ENCODE measurements at places on chromosomes 6 and 20. TPM values are rescaled to one million over a fixed set of nuclear protein-coding genes. Genes with fewer than 3 reads are reported as not detected.

The STK4 gene
- total RNA-seq = 35.0 TPM

GRCh38 chr6:130967502-130968445 lies 95.3 kb downstream of the EPB41L2 start:
- peak; percentile 58 for DNase-seq

DNA sequence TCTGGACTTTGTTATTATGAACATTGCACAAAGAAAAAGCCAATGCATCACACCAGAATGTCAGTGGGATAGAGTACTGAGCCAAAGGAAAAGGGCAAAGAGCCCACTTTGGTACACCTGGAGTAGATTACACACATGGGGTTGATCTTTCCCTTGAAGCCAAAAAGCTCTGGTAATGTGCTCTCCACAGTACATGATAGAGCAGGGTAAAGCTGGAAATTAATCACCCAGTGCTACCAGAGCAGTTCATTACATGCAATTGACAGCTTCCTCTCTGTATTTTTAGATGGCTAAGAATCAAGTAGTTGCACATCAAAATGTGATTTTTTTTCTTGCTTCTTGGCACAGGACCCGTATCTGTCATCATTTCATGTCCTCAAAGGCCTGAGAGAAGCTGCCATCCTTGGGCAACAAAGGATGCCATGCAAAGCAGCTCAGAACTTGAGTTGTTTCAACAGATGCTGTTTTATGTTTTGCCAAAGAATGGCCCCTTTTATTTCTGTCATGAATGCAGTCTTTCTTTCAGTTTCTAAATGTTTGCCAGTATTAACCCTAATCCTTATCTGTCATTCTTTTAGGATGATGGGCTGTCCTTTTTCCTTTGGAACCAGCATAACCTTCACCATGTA lies 88.1 kb downstream of the HDGFL1 start:
- peak; percentile 1 for DNase-seq

GRCh38 chr6:57190140-57190539 lies 18.0 kb downstream of the BAG2 start:
- DNase-seq = no peak

DNA sequence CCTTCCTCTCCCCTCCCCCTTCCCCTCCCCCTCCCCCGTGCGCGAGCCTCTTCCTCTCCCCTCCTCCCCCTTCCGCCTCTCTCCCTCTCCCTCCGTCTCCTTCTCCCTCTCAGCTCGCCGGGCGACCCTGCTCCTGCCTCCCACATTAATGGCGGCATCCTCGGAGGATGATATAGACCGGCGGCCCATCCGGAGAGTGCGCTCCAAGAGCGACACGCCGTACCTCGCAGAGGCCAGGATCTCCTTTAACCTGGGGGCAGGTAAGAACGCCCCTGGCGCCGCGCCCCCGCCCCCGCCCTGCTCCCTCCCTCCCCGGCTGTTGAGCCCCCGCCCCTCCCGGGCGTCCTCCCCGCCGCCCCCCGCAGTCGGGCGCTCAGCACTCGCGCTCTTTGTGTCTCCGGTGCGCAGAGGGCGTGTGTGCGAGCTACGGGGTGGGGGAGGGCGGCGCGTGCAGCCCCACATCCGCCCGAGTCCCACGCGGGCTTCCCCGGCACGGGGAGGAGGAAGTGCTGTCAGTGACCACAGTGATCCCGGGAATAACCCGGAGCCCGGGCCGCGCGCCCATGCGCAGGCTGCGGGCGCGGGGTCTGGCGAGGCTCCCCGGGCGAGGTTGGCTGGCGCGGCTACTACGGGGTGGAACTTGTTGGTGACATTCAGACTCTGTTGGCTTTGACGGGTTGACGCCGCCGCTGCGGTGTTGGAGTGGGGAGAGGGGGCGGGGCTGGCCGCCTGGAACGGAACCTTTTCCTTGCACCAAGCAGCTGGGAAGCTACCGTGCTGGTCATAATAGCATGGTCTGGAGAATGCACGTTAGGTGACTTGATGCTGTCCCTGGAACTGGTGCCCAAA lies 33.2 kb downstream of the PHACTR1 start:
- peak; percentile 41 for DNase-seq

- peak; percentile 79 for DNase-seq
Observed at GRCh38 chr20:16488086-16488485, 85.2 kb downstream of the KIF16B start.

- DNase-seq = no peak
Observed at GRCh38 chr6:2611092-2611491, 139.6 kb downstream of the MYLK4 start.

- DNase-seq = no peak
Observed at GRCh38 chr20:56014998-56015397, 9.7 kb upstream of the CBLN4 start.

DNA sequence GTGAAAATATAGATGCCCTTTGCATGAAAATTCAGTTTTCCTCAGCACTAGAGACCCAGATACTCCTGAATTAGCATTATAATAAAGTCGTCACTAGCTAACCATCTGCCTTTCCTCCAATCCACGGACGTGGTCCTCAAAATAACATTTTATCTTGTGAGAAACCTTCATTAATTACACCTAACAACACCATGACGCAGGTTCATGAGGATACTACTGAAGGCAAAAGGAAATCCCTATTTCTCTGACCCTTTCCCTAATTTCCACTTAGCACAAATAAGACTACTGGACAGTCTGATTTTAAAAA lies 1.3 kb upstream of the PNISR start:
- no peak for DNase-seq

GRCh38 chr20:32463642-32464400 lies 105.7 kb downstream of the ASXL1 start:
- DNase-seq = no peak

- no peak for DNase-seq
Observed at GRCh38 chr6:57248311-57248895, 26.3 kb upstream of the RAB23 start.

DNA sequence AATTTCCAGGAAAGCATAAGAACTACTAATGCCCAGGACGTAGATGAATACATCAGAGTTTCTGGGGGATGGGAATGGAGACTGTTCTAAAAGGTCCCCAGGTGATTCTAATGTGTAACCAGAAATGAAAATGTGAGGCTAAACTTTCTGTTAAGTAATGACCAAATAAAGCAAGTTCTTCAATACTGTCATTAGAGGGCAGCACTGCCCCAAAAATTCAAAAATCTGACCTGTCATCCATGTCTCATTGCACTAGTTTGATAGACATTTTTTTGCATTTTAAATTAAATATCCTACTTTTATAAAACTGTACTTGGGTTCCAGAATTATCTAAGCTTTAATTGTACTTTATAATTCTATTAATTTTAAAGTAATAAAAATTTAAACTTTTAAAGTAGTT lies 94.9 kb downstream of the RFX6 start:
- no peak for DNase-seq

DNA sequence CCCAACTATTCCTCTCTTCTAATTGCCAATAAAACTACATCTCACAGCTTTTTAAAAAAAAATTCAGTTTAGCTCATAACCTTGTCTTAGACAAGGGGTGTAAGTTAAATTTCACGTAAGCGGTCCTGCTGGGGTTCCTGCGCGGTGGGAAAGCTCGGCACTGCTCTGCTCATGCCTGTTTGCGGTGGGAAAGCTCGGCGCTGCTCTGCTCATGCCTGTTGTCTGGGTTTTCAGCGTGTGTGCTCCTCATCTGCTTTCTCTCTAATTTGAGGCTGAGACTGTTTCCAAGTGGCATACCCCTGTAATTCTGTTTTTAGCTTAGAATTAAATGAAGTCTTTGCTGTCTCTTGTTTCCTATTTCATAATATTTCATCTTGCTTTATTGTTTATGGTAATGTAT lies 18.6 kb downstream of the ARID1B start:
- peak; percentile 53 for DNase-seq

- peak; percentile 55 for DNase-seq
Observed at GRCh38 chr6:31402324-31403282, 792 bp upstream of the MICA start.

DNA sequence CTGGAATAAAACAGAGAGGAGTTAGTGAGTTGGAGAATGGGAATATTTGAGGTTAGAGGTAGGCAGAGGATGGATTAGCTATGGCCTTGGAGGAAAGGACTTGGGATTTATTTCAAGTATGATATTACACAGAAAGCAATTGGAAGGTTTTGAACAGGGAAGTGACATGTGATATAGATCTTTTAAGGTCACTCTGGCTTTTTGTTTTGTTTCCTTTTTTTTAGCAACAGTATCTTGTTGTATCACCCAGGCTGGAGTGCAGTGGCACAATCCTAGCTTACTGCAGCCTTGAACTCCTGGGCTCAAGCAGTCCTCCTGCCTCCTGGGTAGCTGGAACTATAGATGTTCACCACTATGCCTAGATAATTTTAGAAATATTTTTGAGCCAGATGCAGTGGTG lies 190.3 kb downstream of the UTRN start:
- no peak for DNase-seq

All from cerebellum (tissue), 4 donors.